ENCODE measurements at places on chromosomes 3 and 15.

DNA sequence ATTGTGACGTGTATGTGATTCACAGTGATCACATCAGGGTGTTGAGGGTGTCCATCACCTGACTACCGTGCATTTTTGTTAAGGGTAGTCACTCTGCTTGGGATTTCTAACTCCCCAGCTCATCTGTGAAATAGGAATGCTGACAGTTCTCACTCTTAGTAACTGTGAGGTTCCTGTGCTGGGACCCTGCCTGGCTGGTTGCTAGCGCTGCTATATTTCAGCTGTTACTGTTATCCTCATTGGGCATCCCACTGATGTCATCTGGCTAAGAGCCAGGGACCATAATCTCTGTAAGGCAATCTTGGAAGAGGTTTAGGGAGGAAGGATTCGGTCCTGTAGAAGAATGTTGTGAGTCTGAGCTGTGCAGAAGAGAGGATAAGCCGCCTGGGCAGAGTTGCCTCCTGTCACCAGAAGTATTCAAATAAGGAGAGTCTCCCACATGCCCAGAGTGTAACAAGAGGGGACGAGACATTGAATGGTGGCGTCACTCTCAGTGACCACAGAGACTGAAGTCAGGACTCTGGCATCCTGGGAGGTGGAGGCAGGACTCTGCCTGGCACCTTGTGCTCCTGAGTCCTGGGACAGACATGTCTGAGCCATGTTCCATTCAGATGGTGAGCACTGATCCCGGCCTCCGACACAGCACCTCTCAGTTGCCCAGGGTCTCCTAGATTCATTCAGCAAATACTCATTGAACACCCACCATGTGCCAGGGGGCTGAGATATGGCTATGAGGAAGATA, 52.2 kb downstream of the FBLN2 start:
- no peak for DNase-seq

DNA sequence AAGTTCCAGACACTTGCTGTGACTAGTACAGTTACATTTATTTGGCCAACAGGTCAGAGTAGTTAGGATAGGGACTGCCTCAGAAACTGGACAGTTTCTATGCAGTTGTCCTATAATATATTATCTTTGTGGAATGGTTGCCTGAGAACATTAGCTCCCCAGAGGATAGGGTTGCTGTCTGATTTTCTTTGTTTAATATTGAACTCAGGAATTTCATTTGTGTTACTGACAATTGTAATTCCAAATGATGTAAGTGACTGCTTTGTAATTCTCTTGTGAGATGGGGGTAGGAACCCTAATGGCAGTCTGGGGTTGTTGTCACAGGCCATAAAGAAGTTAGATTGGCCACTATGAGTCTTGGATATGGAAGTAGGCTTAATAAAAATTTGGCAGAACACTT, 2.2 kb downstream of the NXPE3 start:
- no peak for DNase-seq

GRCh38 chr3:14988988-14989394, 41.6 kb downstream of the NR2C2 start:
- no peak for DNase-seq

- DNase-seq, result no peak
These were observed 34.7 kb downstream of the HMCES start for GRCh38 chr3:129313415-129313664.

- DNase-seq, result no peak
These were observed 106.3 kb upstream of the BFSP2 start for GRCh38 chr3:133293397-133294110.

GRCh38 chr3:17194116-17194515, 309.4 kb downstream of the PLCL2 start:
- no peak for DNase-seq

DNA sequence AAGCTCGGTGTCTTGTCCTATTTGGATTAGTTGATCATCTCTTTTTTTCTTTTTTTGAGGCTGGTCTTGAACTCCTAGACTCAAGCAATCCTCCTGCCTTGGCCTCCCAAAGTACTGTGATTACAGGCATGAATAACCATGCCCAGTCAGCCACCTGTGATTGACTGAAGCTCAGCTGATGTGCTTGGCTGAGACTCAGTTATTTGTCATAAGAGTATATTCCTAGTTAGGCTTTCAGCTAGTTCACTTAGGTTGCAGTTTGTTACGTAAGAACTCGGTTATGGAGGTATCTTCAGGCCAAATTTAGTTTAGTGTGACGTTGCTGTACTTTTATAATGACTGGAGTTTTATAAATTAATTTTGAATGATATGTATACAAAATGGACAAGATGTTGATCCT, 365.0 kb downstream of the SV2B start:
- DNase-seq, result no peak

DNA sequence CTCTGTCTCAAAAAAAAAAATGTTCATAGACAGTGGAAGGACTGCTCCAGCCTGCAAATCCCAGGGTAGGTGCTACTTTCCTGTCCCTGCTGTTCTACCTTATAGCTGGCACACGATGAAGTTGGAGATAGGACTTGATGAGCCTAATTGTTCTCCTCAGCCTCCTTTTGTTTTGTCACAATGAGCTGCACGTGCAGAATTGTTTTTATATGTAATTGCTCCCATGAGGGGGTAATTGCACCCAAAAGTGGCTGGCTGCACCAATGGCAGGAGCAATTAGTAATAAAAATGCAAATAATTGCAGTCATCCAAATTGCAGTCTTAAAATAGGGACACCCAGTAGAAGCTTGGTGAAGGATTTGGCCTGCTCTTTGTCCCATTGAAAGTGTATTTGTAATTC, 63.0 kb upstream of the PFN2 start:
- DNase-seq, result no peak

- no peak for DNase-seq
These were observed 11.6 kb downstream of the LPP start for GRCh38 chr3:188165596-188165995.

DNA sequence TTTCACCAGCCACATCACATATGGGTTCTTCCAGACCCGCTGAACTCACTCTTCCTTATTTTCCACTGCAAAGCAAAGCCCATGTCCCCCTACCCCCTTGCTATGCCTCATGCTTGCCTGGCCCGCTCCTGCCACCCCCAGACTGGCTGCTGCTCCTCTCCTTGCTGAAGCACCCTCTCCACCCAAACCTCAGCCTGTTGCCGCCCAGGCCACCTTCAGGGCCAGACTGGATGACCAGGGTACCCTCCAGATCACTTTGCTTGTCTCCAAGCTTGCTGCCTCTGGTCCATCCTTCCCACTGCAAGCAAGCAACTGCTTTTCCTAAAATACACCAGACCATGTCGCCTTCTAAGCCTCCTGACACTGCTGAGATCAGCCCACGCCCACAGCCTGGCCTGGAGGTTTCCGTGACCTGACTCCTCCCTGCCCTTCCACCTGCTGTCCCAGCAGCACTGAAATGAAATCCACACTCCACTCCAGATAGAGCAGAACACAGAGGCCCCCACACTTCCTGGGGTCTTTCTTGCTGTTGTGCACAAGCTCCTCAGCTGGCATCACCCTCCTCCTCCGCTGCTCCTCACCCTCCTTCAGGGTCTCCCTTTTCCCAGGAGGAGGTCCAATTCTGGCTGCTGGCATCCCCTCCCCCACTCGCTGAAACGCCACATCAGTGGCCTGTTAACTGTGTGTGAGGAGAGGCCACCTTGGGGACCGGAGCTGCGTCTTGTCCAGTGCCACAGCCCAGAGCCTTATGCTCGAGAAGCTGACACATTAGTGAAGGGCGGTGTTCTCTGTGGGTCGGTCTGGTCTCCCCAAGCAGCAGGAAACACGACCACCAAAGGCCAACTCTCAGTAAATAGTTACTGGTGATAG, 99.1 kb downstream of the ADCY5 start:
- no peak for DNase-seq

DNA sequence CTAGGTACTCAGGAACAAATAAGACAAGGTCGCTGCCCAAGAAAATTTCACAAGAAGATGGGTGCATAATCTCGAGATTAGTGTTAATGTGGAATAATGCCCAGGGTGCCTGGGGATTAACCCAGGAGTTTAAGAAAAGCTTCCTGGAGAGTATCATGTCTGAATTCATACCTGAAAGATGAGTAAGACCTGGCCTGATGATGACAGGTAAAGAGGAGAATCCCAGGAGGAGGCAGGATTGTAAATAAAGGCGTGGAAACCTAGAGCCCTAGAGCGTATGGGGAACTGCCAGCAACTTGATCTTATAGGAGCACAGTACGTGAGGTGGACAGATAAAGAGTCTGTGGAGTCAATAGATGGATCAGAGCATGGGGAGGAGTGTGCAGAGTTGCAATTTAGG, 43.0 kb downstream of the ARRDC4 start:
- DNase-seq, result no peak

DNA sequence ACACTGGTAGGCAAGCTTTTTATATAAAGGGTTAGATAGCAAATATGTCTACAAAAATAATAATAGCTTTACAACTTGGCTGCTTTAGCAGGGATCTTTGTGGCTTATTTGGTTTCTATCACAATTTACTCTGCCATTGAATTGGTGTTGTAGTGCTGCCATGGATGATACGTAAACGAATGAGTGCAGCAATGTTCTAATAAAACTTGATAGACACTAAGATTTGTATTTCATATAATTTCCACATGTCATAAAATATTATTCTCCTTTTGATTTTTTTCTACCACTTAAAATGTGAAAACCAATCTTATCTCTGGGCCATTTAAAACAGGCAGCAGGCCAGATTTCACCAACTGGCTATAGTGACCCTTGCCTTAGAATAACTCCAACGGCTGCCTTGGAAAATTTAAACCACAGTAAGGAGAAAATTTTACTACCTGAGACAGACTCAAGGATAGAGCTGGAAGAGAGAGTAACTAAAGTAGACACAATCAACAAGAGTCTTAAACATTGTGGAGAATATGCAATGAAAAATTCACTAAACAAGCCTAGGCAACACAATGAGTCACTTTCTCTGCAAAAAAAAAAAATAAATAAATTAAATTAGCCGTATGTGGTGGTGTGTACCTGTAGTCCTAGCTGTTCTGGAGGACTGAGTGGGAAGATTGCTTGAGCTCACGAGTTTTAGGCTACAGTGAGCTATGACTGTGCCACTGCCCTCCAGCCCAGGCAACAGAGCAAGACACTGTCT, 8.1 kb downstream of the NPHP3 start:
- no peak for DNase-seq

All from anterior cingulate cortex (tissue), 58 donors.